ENCODE measurements at places on chromosomes 2 and 18. TPM values are rescaled to one million over a fixed set of nuclear protein-coding genes. Genes with fewer than 3 reads are reported as not detected.

GRCh38 chr18:48876590-48876989 is 74.2 kb downstream of the SMAD7 start:
- DNase-seq: no peak

GRCh38 chr2:74137651-74138599 is 9.8 kb downstream of the BOLA3 start:
- no peak for DNase-seq

DNA sequence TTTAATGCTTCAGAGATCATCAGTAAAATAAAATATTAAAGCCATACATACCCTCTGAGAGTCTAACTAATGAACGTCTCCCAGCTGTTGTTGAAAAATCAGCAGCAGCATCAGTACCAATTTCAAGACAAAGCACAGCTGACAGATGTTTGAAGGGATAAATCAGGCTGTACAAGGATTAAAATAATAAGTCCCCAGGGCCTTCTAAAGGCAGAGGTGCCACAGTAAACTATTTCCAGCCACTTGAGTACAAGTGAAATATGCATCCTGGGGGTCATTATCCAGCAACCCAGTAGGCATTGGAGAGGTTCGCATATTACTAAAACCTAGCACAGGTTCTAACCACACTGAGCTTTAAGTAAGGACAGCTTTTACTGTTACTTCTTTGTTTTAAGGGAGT is 76.9 kb downstream of the NXPH2 start:
- no peak for DNase-seq

GRCh38 chr2:200575957-200576356 is 9.9 kb upstream of the AOX1 start:
- no peak for DNase-seq

GRCh38 chr18:13112982-13113381 is 105.6 kb upstream of the LDLRAD4 start:
- DNase-seq: no peak

DNA sequence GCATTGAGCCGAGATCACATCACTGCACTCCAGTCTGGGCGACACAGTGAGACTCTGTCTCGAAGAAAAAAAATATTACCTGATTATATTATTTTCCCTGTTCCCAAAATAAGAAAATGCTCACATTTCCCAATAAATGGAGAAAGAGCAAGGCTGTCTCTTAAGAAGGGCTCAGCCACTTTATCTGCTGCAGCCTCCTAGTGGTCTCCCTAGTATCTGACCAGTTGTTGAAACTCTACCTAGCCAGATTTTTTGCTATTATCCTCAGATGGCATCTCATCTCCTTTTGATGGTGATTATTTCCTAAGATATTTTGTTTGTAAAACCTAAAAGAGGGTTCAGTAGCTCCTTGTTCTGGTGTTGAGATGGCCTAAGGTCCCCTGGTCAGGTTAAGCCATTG is 114.3 kb downstream of the TPGS2 start:
- no peak for DNase-seq

GRCh38 chr18:59358414-59358711 is 702 bp downstream of the LMAN1 start:
- no peak for DNase-seq

- DNase-seq: no peak
Measured at GRCh38 chr18:29560270-29560669, 1383.3 kb upstream of the CDH2 start.

DNA sequence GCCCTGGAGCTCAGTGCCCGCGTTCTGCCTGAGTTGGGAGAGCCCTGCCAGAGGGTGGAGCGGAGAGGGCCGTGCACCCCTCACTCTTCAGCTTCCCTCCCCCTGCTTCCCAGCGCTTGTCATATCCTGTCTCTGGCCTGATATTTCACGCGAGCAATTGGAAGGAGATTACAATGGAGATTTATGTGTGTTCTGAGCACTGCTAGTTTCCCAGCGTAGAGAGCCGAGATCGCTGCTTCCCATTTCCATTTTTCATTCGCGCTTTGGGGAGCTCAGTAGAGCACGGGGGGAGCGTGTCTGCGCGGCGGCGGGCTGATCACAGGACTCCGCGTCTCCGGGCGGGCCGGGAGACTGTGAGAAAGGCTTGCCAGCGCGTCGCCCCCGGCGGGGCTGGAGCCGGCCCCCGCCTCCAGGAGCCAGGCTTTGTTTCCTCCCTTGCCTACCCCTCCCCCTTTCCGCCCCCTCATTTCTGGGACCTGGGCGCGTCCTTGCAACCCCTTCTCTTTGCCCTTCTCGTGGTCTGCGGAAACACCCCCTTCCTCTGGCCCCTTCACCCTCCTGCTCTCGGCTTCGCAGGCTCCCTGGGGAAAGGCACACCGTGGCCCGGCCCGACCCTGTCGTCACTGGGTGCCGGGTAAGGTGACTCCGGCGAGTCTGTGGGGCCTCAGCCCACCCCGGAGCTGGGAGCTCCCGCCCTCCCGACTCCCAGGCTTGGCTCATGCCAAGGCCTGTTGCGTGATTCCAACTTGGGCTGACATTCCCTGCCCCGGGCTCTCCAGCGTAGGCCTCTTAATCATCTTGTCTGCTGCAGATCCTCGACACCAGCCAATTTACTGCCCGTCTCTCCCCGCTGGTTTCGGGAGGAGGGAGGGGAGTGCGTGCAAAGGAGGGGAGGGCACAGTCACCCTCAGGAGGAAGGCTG is 5.8 kb downstream of the DLX2 start:
- peak; percentile 84 for DNase-seq

GRCh38 chr2:13114391-13114790 is 397.7 kb downstream of the TRIB2 start:
- DNase-seq: no peak

GRCh38 chr2:88669482-88670214 is 21.8 kb upstream of the RPIA start:
- DNase-seq: no peak

DNA sequence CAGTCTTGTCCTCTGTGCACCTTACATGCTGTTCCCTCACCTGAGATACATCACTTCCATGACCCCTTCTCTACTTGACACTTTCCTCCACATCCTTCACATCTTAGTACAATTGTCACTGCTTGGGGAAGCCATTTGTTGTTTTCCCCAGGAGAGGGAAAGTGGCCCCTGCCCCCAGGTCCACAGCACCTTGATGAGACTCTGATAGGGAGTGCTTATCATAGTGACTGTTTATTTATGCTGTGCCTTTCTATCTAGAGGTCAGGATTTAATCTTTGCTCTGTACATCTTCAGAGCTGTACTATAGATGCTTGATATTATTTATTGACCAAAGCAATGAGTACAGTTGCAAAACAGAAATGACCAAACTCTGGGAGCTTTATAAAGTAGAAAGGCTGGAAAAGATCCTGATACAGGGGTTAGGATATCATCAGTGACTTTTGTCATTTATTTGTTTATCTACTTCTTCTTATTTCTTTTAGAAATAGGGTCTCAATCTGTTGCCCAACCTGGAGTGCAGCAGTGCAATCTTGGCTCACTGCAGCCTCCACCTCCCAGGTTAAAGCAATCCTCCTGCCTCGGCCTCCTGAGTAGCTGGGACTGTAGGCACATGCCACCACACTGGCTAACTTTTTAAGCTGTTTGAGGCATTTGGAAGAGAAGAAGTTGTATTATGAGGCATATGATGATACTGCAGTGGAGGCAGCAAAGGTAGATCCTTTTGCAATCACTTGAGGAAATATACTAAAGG is 94.2 kb downstream of the MEIS1 start:
- no peak for DNase-seq

- DNase-seq: no peak
Measured at GRCh38 chr2:36441816-36442215, 86.2 kb downstream of the CRIM1 start.

- no peak for DNase-seq
Measured at GRCh38 chr2:46748735-46749531, 166.7 kb downstream of the MCFD2 start.

DNA sequence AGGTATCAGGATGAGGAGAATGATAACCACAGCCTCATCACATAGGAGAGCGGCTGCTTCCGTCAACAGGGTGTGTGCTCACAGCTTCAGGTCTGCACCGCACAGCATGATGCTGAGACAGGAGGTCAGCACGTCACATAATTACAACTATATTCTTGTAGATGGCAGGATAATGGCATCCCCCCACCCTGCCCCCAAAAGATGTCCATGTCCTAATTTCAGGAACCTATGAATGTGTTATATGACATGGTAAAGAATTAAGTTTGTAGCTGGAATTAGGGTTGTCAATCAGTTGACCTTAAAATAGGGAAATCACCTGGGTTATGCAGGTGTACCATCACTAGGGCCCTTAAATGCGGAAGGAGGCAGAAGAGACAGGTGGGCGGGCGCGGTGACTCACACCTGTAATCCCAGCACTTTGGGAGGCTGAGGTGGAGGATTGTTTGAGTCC is 73.9 kb downstream of the ARL4C start:
- no peak for DNase-seq

- DNase-seq: no peak
Measured at GRCh38 chr2:33134791-33135560, 188.2 kb downstream of the LTBP1 start.

GRCh38 chr2:227474410-227474809 is 2.5 kb downstream of the AGFG1 start:
- no peak for DNase-seq

DNA sequence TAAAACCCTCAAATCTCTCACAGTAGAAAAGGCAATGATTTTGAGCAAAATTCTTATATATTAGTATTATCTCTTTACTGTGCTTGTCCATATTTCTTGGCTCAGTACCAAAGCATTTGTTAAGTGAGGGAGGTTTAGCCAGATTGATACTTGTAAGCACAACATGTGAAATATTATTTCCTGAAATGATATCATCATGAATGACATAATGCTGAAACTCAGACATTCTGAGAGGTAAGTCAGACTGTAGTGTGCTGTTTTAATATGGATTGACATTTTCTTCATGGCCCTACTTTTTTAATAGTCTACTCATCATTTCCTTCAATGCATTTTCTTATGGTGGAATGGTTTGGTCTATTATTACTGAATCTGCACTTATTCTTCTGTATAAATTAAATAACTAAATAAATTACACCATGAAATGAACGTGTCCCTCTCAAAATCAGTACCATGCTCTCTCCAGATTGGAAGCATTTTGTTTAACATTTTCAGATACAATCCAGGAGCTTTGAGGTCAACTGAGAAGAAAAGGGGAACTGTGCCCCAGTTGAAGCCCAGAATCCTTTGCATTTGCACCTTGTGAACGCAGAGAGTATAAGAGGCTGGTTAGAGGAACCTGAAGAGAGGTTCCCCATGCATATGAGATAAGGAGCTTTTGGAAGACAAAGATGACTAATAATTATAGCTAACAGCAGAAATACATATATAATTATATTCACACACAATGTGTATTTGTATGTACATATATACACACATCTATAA is 50.1 kb upstream of the CRACDL start:
- no peak for DNase-seq

DNA sequence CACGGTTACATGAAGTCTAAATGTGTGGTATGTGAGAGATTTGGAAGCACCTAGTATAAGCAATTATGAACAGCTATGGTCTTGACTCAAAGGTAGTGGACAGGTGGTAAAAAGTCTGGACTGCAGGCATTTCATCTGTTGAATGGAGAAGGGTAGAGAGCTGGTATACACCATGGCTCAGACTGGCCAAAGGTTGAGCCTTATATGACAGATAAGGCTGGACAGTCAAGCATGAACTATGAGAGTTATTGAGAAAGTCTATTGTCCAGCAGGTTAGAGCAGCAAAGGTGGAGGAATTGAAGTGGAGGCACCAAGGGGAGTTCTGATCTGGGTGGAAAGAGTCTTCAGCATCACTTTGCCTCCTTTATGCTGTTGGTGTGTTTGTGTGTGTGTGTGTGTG is 346.7 kb upstream of the SLC14A2 start:
- no peak for DNase-seq

DNA sequence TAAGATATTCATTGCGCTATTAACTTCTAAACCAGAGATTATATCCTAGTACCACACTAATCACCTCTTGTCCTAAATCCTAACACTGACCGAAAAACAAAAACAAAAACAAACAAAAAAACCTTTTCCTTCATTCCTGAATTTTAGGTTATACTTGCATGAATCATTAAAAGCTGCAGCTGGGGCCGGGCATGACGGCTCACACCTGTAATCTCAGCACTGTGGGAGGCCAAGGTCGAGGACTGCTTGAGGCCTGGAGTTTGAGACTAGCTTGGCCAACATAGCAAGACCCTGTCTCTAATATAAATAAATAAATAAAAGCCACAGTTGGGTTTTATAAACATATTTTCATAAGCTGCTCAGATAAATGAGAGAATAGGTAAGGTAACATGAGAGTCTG is 60.0 kb downstream of the GDF7 start:
- DNase-seq: no peak

GRCh38 chr18:24942144-24942543 is 409.8 kb downstream of the ZNF521 start:
- no peak for DNase-seq

DNA sequence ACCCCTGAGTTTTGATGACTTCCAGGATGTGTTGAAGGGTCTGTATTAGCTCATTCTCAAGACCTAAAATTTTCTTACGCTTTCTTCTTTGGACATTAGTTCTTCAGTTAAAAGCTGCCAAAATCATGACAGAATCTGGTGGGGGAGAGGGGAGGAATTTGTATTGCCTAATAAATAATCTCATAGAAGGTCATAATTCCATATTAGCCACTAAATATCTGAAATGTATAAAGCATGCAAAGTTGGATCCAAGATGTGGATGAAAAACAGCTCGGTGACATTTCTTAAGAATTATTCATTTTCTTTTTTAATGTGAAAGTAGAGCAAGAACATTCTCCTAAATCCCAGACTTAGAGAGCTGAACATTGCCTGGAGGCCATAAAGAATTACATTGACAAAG is 120.1 kb downstream of the MMADHC start:
- DNase-seq: no peak

DNA sequence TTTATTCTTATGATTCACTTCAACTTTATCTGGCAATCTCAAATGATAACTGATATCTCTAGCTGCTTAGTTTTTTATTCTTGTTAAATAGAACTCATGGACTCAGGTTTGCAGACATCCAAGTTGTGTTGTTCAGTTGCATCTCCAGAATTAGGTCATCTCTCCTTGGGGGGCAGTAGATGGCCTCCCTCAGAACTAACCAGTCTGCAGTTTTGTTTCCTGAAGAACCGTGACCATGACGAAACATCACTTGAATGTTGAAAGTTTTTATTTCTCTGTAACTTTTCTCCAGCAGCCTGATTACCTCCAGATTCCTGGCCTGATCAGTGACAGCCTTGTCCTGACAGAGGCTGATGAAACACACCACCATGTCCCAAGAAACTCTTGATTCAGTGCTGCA is 321.5 kb downstream of the GALNT13 start:
- DNase-seq: peak; percentile 46

- DNase-seq: no peak
Measured at GRCh38 chr18:55998071-55998522, 410.1 kb upstream of the TCF4 start.

MDH1B gene
- 0.10 TPM for total RNA-seq

PRSS56 gene
- not detected for total RNA-seq

TAF4B gene
- total RNA-seq: 12.5 TPM

METAP1D gene
- 5.4 TPM for total RNA-seq

ABCB11 gene
- total RNA-seq: not detected

SCN9A gene
- 0.76 TPM for total RNA-seq

ACMSD gene
- total RNA-seq: not detected

CTNNA2 gene
- total RNA-seq: not detected

EMILIN2 gene
- total RNA-seq: 10.1 TPM

SH3RF3 gene
- 7.4 TPM for total RNA-seq

WDR33 gene
- total RNA-seq: 33.4 TPM

Measured in lower leg skin (tissue), 4 donors.